ENCODE measurements at places on chromosomes 5 and 9. TPM values are rescaled to one million over a fixed set of nuclear protein-coding genes. Genes with fewer than 3 reads are reported as not detected.
A peak's percentile ranks its signal among the peaks of the same experiment; 100 is the strongest.

PLAC8L1 gene
- polyA plus RNA-seq, result 2.1 TPM

LYRM7 gene
- polyA plus RNA-seq, result 15.1 TPM

NOXA1 gene
- polyA plus RNA-seq, result 14.2 TPM

IL31RA gene
- 0.17 TPM for polyA plus RNA-seq

DOCK8 gene
- 12.2 TPM for polyA plus RNA-seq

C9orf153 gene
- 0.30 TPM for polyA plus RNA-seq

ENTREP1 gene
- 110 TPM for polyA plus RNA-seq

YIPF5 gene
- polyA plus RNA-seq, result 39.0 TPM

DIPK1B gene
- polyA plus RNA-seq, result 63.5 TPM

SLCO4C1 gene
- polyA plus RNA-seq, result 0.38 TPM

WHRN gene
- polyA plus RNA-seq, result 24.8 TPM

DNA sequence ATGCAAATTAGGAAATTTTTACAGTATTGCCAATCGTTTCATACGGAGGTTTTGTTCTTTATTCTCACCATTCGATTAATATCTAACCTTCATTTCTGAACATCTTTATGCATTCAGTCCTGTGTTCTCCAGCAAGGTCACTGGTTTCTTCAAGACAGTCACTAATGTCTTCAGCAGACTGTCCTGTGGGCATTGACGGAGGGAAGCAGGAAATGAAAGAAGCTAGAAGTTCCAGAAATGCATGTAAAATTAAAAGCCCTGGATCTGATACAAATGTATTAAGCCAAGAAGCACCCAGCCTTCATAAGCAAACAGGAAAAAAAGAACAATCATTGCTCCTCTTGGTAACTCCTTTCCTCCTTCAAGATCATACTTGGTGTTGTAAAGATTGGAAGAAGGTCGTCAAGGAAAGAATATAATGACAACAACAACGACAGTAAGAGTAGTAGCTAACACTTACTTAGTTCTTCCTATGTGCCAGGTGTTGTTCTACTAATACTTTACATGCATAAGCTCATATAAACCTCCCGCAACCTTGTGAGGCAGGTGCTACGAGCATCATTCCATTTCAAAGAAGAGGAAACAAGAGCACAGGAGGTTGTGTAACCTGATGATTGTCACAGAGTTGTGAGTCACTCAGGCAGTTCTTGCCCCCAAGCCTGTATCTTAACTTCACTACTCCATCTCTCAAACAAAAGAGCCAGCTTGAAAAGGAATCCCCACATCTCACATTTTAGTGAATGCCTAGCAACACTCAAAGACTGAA, 59.9 kb upstream of the CER1 start:
- DNase-seq, result no peak

GRCh38 chr9:69260161-69260560, 64.9 kb upstream of the ENTREP1 start:
- no peak for DNase-seq

DNA sequence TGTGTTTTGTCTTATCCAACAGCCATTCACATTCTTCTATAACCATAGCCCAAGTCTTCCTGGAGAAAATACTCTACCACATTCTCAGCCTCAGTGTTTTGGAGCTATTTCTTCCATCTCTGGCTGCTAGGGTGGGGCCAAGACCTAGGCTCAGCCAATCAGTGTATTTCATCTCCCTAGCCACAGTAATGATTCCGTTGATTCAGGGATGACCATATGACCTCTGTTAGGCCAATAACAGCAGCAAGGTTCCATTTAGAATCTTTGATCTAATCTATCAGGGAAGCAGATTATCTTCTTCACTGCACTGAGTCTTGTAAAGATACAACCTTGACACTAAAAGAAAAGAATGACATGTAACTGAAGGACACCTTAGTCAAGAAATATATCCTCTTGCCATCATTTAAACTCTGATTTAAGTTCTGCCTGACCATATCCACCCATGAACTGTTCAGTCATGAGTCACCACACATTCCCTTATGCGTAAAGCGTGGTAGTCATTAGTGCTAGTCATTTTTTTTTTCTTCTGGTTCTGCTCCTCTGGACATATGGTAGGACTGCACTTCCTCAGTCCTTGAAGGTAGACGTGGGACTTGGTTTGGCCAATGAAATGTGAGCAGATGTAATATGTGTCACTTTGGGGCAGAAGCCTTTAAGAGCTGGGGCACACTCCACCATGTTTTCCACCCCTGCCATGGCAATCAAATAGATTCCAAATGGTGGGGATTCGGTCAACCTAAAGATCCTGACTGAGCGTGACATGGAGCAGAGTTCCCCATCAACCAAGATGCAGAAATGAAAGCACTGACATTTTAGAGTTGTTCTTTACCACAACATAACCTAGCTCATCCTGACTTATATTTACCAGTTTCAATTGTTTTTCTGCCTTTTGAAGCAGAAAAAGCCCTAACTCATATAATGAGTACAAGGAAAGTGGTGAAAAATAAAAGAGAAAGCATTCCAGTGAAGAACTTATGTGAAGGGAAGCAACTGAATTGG, 12.7 kb upstream of the PRELID2 start:
- DNase-seq, result no peak

- DNase-seq, result no peak
Measured at GRCh38 chr5:133734916-133735315, 122.6 kb upstream of the FSTL4 start.

GRCh38 chr5:141560151-141560550, 58.6 kb downstream of the DIAPH1 start:
- DNase-seq, result no peak

DNA sequence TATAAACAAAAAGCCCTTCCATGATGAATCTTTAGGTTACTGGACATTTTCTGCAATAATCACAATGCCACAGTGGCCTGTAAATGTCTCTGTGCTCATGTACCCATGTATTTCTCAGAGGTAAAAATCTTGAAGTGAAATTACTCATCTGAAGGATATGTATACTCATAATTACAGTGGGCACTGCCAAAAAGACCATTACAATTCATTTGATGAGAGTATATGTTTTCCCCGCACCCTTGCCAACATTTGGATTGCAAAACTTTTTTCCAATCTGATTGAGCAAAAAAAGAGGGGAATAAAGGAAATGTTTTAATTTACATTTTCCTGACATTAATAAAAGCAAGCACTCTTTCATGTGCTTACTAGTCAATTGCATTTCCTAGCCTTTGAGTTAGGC, 110.5 kb downstream of the EPB41L4A start:
- DNase-seq, result no peak

- DNase-seq, result peak; percentile 72
Measured at GRCh38 chr5:75465480-75465879, 45.9 kb downstream of the CERT1 start.

DNA sequence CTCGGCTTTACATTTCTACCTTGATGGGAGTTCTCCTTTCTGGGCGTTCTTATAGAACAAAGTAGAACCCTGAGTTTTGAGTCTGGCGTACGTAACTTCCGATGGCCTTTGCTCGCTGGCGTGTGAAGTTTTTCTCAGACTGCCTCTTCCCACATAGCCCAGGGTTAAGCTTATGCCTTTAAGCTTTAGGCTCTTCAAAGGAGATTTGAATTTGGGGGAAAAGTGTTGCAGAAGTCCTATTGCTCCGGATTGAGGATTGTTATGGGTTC, 13.7 kb upstream of the FBP2 start:
- DNase-seq, result no peak

DNA sequence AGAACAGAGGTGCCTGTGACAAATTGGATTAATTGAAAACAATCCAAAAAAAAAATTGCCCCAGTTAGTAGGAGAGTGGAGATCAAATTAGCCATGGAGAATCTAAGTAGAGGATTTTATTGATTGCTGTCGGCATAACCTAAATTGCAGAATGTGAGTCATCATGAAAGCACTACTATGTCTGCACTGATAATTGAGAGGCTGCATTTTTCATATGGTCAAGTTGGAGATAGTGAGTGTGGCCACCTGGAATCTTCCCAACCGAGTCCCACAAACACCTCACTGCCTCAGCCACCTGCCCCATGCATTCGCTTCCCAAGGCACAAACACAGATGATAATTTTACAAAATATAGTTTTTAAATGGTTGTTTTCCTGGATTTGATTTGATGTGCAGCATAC, 123.7 kb downstream of the NTRK2 start:
- no peak for DNase-seq

- DNase-seq, result no peak
Measured at GRCh38 chr5:8944005-8944404, 601.9 kb downstream of the SEMA5A start.

GRCh38 chr5:124701873-124702425, 44.5 kb downstream of the ZNF608 start:
- DNase-seq, result no peak

GRCh38 chr5:101966476-101966875, 329.6 kb downstream of the SLCO4C1 start:
- DNase-seq, result peak; percentile 85

GRCh38 chr5:16108418-16108817, 71.2 kb downstream of the MARCHF11 start:
- DNase-seq, result no peak

GRCh38 chr9:107389617-107390071, 99.9 kb downstream of the KLF4 start:
- no peak for DNase-seq

- no peak for DNase-seq
Measured at GRCh38 chr5:33691856-33692255, 199.9 kb downstream of the ADAMTS12 start.

DNA sequence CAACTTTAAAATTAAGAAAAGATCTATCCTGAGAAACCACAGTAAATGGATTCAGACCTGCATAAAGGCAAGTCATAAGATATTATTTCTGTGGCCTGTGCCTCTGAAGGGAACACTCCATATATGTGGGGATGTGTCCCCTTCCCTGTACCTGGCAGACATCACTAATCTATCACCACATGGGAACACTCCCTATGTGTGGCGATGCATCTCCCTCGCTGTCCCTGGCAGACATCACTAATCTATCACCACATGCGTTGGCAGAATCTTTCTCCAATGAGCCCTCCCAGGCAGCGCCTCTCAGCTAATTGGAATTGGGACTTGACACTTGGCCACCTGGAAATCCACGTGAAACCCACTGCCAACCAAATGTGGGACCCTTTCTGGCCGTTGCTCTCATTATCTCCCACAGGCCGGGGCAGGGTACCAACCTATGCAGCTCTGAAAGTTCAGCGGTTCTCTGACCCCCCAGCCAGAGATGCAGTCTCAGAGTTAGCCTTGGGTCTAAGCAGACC, 25.2 kb upstream of the ASS1 start:
- DNase-seq, result no peak

DNA sequence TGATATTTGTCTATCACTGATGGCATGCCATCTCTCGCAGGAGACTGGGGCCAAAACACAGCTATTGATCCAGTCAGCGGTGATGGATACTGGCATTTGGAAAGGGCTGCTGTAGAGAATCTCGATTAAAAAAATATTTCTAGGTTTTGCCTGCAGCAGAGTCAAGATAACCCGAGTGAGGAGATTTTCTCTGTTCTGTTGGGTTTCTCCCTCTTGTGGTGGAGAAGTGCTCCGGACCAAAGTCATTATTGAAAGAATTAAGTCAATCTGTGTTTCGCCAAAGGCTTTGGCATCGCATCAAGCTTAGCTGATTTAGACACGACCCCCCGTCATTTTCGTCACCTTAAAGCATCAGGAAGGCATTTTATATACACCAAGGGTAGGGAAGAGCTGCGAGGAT, 97.1 kb upstream of the IRX2 start:
- DNase-seq, result no peak

DNA sequence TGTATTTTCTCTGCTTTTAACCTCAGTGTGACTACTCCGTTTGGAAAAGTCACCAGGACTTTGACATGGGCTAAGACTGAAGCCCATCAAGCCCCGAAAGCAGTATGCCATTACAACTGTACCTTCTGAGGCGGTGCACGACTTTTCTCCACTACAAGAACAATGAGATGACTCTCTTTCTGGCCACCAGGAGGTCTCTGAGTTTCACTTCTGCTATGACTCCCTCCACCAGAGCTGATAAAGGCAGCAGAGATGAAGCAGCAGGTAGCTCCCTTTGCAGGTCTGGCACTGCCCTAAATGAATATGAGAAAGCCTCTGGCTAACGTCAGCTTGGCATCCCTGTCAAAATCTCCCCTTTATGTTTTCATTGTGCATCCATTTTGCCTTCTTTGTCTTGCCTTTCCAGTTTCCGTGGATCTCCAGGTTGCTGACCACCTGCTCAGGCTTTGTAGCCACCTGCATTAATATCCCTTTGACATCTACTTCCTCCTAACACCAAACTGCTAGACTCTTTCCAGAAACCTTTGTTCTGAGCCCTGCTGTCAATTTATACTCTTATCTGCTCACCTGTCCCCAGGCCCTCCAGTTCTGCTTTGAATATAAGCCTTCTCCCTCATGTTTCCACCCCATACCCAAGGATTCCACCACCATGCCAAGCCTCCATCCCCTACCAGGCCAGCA, 221.7 kb downstream of the ZNF608 start:
- no peak for DNase-seq

- peak; percentile 77 for DNase-seq
Measured at GRCh38 chr5:114782869-114783268, 386.8 kb downstream of the TRIM36 start.

GRCh38 chr5:56095579-56096102, 100.9 kb upstream of the IL6ST start:
- no peak for DNase-seq

DNA sequence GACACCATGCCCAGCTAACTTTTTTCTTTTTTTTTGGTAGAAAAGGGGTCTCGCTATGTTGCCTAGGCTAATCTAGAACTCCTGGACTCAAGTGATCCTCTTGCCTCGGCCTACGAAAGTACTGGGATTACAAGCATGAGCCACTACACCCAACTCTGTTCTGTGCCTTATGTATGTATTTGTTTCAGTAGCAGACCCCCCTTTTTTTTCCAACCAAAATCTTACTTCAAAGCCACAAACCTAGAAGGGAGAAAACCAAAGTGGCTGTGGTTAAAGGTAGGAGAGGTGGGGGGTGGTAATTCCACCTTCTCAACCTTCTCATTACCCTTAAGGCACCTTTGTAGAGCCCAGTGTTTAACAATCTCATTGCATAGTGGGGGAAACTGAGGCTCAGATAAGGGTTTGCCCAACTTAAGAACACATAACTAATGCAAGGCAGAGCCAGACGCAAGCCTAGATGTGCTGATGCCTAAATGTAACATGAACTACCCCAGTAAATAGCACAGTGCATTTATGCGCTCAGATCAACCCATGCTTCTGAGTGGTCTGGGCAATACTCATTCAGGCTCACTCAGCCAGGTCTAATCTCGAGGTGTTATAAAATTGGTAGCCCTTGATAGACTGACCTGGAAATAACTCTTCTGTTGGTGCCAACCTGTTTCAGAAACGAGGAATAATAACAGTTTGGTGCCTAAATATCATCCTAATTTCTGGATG, 33.0 kb downstream of the ITK start:
- no peak for DNase-seq

All from spinal cord (tissue), 10 donors.